ENCODE measurements at places on chromosomes 3 and 15.
A peak's percentile ranks its signal among the peaks of the same experiment; 100 is the strongest.

DNA sequence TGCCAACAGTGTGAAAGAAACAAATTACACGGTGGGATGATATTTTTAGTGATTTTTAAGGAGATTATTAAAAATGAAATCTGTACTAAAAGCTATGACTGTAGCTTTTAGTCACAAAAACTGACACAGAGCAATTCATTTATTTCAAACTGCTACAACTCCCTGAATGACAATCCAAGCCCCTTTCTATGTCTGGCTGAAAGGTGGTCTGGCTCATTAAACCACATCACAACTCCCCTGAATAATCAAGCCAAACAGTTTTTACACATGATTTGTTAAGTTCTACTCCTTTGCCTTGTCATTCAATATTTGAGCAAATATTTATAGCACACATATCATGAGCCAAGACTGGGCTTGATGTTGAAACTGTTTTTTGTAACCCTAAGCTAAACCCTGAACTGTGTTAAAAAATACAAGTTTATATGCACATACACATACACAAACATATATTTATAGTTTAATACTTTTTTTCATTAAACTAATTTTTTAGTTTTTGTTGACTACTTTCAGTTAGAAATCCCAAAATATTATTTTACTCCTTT lies 125.5 kb downstream of the RBMS3 start:
- DNase-seq = no peak

- peak; percentile 3 for DNase-seq
Observed at GRCh38 chr3:65231544-65231943, 543.7 kb upstream of the ADAMTS9 start.

DNA sequence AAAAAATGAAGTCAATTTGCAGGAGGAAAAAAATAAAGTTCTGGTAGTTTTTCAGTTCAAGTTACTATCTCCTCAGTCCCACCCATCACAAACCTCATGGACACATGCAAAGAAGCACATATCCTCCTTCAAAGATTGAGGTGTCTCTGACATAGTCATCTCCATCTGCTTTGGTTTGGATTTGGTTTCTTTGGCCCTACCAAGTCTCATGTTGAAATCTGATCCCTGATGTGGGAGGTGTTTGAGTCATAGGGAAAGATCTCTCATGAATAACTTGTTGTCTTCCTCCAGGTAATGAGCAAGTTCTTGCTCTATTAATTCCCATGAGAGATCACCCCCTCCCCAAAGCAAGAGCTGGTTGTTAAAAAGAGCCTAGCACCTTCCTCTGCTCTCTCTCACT lies 446.8 kb downstream of the IGSF11 start:
- DNase-seq = no peak

GRCh38 chr3:191342006-191342405 lies 11.7 kb upstream of the UTS2B start:
- DNase-seq = no peak

- DNase-seq = no peak
Observed at GRCh38 chr3:58899953-58900298, 149.9 kb downstream of the CFAP20DC start.

- no peak for DNase-seq
Observed at GRCh38 chr3:117540597-117540996, 831.0 kb downstream of the TUSC7 start.

DNA sequence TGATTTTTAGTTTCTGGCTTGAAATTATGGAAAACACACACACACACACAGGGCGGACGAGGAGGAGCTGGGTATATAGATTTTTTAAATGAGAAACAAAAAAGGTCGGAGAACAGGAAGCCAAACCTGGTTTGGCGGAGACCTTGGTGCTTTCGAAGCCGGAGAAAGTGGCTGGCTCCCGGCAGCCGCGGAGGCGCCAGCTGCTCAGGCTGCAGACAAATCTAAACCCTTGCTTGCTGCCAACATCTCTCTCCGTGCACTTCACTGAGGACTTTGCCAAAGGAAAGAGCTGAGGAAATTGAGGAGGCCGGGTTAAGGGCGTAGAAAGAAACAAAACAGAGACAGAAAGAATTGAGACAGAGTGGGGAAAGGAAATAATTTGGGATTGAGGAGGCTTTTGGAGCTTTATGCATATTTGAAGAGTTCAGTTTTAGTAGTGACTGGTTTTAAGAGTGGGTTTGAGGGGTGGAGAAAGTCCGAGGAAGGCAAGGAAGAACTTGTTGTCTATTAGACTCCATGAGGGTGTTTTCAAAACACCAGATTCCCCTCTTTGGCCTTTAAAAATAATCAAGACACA lies 2.2 kb downstream of the ZIC1 start:
- no peak for DNase-seq

- DNase-seq = no peak
Observed at GRCh38 chr3:180002006-180002405, 34.7 kb downstream of the PEX5L start.

- no peak for DNase-seq
Observed at GRCh38 chr3:19295208-19295607, 146.9 kb downstream of the KCNH8 start.

GRCh38 chr3:11613319-11613718 lies 30.4 kb downstream of the VGLL4 start:
- DNase-seq = no peak

DNA sequence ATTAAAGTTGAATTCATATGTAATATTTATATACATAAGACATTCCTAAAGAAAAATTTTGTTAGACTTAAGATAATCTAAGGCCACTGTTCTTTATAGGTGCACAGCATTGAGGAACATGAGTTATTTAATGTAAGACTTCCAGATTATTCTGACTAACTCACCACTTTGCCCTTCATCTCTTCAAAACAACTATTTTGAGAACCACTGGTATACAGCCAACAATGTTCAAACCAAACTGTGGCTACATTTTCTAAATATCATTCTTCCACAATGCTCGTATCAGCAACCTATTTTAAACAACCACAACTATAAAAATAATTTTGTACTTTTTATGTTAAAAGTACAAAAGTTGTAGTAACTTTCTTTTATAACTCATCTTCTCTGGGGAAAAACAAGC lies 199.8 kb upstream of the ALCAM start:
- DNase-seq = no peak

DNA sequence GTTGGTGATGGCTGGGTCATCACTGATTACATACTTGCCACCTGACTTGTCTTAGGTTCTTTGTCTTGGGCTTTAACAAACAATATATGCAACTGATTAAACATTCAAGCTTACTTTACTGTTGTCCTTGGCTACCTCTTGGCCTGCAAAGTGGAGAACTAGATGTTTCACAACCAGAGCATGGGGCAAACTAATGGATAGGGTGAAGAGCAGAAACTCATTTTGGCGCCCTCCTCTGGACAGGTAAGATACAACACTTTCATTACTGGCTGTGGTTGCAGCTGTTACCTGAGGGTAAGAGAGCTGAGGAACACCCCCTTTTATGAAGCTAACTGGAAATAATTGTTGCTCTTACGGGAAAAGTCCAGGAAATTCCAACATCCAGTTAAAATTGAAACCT lies 262.1 kb downstream of the NAALADL2 start:
- DNase-seq = no peak

DNA sequence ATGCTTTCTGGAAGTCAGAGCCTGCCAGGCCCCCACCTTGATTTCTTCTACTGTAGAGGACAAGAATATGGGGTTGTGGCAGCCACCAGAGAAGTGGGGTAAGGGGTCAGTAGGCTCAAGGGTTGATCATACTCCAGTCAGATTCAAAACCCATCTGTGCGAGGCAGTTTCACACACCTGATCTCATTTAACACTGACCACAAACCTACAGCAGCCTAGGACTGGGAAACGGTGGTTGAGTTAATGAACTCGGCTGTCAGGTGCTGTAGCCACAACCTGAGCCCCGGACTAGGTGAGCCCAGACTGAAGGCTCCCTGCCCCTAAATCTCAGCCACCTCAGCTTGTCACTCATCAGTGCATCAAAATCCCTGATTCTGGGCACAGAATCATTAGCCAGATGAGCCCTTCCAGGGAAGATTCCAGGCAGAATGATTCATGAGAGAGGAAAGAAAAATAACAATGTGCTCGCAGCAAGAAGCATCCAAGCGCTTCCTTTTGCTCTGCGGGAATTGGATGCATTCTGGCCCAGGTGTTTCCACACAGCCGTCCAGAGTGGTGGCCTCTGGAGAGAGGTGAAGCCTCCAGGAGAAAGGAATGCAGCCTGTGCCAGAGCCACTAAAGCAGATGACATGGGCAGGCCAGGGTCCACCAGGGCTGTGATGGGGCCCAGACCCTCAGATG lies 102.1 kb downstream of the SRGAP3 start:
- no peak for DNase-seq

- peak; percentile 10 for DNase-seq
Observed at GRCh38 chr3:69458803-69459365, 73.0 kb upstream of the FRMD4B start.

DNA sequence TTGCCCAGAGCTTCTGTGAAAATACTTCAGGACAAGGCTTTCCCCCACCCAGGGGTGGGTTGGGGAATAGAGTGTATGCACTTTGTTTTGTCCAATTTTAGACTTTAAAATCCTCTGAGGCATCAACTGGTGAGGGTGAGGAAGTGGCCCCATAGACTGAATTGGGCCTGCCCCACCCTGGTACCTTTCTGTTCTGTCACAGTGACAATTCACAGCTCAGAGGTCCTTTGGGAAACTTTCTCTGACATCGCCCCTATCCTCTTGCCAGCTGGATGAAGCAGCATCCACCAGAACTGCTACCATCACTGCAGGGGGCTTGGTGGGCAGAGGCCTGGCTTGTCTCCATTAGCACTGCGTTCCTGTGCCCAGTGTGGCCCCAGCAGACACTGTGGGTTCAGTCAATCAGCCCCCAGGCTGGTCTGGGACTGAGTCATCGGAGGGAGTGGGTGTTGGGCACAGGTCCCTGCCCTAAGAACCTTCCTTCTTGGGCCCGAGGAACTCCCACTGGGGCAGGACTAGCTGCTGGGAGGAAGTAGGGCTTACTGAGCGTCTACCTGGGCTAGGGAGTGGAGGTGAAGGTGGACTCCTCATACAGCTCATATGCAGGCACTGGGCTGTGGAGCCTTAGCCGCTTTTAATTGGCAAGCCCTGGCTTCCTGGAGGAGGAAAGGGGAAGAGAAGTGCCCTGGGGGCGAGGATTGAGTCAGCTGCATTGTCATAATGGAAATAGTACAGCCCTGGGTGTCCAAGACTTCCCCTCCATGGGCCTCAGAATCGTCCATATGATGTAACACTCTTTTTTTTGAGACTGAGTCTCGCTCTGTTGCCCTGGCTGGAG lies 1.5 kb upstream of the PPM1M start:
- peak; percentile 91 for DNase-seq

- DNase-seq = no peak
Observed at GRCh38 chr3:186375443-186375842, 13.4 kb upstream of the DGKG start.

- no peak for DNase-seq
Observed at GRCh38 chr15:31235311-31236183, 91.1 kb upstream of the KLF13 start.

DNA sequence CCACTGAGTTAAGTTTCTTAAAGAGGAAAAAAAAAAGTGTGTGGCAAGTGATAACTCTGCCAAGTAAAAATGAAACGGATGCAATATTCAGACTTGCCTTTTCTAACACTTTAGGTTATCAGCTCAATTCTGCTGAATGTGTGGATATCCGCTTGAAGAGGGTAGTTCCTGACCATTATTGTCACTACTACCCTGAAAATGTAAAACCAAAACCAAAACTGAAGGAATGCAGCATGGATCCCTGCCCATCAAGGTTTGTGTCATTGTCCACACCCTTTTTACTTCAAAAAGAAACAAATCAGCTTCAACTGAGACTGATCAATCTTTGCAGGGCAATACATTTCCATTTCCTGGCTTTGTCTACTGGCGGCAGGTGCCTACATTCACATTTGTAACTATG lies 236.1 kb downstream of the ADAMTSL3 start:
- no peak for DNase-seq

GRCh38 chr3:145903472-145904013 lies 257.4 kb downstream of the PLOD2 start:
- no peak for DNase-seq

- DNase-seq = no peak
Observed at GRCh38 chr3:38354588-38355330, 8.2 kb downstream of the XYLB start.

DNA sequence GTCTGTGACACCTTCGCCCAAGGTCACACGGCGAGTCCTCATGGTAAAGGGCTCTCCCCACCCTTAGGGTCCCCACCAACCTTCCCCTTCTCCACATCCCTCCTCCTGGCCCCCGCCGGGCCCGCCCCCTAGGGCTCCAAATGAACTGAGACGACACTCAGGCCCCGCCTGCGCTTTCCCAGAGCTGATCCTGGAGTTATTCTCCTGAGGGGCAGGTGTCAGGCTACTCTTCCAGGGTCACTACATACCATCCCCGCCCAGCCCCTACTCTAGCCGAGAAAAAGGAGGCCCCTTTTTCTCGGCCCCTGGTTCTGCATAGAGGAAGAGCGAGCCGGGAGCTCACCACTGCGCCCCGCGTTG lies 292 bp downstream of the USP4 start:
- no peak for DNase-seq

GRCh38 chr15:62306851-62307504 lies 141.9 kb upstream of the C2CD4B start:
- DNase-seq = peak; percentile 67

DNA sequence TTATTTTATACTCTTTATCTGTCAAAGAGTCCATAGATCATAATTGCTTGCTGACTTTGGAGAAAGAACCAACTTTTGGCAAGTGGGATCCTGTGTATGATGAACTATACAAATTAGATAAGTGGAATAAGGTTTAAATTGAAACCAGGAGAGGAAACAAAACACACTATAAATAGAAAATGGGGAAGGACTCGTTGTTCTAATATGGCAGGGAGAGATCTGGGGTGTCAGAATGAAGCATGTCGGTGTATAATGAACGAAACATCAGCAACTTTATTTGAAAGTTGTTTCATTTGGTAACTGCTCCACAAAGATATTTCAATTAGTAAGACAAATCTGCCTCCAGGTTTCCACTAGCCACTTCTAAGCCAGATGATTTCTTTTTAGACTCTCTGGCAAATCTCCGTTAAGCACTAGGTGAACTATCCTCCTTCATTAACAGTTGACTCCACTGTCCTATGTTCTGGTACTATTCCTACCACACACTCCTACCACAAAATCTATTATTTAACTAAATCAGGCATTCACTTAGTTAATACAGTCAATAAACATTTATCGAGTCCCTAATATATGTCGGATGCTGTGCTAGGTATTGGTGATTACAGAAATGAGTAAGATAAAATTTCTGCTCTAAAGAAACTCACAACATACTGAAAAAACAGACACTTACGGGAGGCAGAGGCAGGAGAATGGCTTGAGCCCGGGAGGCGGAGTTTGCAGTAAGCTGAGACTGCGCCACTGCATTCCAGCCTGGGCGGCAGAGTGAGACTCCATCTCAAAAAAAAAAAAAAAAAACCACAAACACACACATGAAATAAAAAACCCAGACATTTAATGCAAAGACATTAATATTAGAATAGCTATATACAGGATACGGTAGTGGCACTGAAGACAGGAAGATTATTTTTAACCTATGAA lies 20.1 kb downstream of the SLC15A2 start:
- DNase-seq = no peak
